Left ventricle myocardium superior (tissue), 1 donor: ENCODE measurements at places on chromosomes 11 and 22. TPM values are rescaled to one million over a fixed set of nuclear protein-coding genes. Genes with fewer than 3 reads are reported as not detected.

Gene TTC36
- 1.2 TPM for total RNA-seq

DNA sequence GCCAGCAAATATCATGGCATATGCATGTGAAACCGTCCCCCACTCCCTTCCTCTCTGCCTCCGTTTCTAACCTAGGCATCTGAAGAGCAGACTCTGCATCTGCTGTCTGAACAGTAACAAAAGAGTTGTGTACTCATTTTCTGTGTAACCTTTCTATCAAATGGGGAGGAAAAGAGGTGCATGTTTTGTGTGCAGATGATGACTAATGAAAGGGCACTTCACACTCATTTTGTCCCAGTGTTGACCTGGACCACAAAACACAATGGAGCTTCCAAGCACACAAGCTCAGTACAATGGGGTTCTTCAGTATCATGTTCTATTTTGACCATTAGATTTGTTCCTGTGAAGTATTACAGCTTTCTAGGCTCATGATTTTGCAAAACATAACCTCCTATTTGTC, 13.0 kb downstream of the JHY start:
- no peak for DNase-seq

DNA sequence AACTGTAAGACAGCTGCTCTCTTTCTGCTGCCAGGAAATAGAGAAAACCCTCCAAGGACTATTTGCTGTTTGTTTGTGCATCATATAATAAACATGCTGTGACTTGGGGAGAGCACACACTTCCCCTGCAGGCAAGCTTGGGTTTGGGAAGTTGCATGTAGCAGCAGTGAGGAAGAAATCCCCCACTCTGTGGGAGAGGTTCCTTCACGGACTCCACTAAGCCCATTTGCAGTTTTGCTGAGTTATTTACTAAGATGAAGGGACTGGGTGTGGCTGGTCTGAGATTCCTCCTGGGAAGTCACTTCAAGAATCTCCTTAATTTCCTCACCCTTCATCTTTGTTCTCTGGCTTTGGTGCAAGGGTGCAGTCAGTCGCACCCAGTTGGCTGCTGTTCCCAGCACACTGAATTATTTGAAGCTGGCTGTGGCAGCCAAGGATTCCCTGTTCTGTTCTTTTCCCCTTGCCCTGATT, 104.9 kb downstream of the ARFGAP2 start:
- DNase-seq: peak; percentile 47

Gene PGA3
- total RNA-seq: not detected

GRCh38 chr11:121033635-121034034, 9.7 kb downstream of the TBCEL start:
- DNase-seq: no peak
